Cortex of kidney (tissue), 1 donor: ENCODE measurements at places on chromosomes 1 and 21.

GRCh38 chr1:225735252-225736149 is 42.1 kb upstream of the SRP9 start:
- no peak for DNase-seq

GRCh38 chr1:10965546-10966226 is 46.8 kb upstream of the TARDBP start:
- no peak for DNase-seq

DNA sequence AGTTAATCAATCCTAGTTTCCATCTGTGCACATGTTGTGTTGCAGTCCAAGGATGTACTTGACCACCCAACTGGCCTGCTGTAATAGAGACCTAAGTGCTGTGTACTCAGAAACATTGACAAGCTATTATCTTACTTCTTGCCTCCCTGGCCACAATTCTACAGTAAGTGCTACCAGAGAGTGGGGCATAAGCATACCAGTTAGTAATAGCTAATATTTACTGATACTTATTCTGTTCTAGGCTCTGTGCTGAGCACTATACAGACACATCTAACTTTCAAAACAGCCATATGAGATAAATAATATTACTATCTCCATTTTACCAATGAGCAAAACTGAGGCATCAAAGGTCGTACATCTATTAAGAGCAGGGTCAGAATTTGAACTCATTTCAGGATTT is 49.5 kb upstream of the NPL start:
- no peak for DNase-seq

- no peak for DNase-seq
Observed at GRCh38 chr1:239287296-239287695, 99.1 kb upstream of the CHRM3 start.

DNA sequence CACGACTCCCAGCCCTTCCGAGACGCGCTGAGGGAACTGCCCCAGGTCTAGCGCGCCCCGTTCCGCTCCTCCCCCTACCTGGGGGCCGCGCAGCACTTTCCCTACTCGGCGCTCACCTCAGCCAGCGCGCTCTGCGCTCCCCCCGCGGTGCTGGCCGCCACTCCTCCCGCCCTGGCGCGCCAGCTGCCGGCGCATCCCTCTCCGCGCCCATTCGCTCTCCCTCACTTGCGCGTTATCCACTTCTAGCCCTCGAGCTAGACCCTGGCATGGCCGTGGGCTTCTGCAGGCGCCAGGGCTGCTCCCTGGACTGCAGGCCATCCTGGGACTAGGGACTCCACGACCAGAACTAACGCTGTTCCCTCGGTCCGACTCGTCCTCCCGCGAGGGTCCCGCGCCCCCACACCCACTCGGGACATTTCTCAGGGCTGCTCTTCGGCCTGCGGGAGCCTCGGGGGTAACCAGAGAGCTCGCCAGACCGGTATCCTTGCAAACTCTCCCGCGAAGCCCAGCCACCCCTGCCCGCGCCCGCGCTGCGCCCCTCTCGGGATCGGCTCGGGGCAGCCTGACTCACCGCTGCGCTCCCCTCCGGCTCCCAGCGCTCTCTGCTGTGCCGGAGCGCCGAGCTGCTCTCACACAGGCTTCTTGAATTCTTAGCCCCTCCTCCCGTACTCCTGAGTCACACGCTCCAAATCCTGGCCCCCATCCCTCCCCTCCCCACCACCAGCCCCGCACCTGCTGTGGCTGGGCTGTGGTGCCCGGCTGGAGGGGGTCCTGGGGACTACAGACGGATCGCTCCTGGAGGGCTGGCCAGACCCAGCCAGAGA is at the start of gene NGF:
Gene NGF, minus strand, starts transcription at position 617 of the 824 bp plus-strand sequence. CDS start 51,454 bp downstream, outside the sequence.
- DNase-seq: no peak

DNA sequence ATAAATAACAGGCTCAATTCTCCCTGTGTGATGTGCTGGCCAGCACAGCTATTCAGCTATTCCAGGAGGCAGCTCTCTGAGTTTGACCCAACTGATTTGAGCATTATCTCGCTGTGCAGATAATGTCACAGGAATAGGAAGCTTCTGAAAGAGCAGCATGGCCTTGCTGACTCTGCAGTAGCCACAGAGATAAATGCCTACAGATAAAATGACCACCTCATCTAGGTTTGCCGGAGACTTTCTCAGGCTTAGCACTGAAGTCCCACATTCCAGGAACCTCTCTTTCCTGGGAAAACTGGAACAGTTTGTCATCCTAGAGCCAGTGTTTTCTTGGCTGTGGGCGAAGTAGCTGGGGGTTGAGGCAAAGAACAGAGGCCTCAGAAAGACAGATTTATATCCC is 98.9 kb downstream of the MRPL39 start:
- DNase-seq: no peak

DNA sequence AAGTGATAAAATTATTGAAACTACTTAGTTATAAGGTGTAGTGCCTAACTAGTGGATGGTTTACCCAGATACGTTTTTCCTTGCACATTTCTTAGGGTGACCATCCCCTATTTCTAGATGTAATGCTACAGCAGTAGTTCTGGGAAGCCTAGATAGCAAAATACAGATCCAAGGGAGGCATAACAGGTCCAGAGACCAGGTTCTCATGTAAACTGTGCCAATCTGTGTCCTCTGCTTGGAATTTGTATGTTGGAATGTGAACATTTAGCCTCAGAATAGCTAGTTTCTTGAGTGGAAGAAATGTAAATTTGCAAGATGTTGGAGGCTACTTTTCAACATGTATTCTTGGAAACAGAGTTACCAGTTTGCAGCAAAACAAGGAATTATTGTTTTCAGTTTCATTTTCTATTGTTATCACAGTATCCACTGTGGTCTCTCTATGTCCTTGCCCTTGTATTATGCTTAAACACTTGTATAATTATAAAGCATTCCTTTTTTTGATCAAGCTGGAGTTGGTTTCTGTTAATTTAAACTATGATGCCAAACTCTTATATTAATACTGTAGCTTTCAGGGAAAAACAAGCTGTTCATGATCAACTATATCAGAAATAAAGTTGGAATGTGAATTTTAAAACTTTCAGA is 102.0 kb upstream of the BRINP3 start:
- no peak for DNase-seq
